IPS-NIHi11 (cell line): ENCODE measurements at places on chromosomes 6 and 20.

GRCh38 chr6:118467181-118467580, 80.9 kb upstream of the PLN start:
- no peak for DNase-seq

- DNase-seq = no peak
Measured at GRCh38 chr20:45087814-45088213, 13.1 kb downstream of the KCNS1 start.

GRCh38 chr6:46704562-46704961, 16.9 kb downstream of the TDRD6 start:
- no peak for DNase-seq

DNA sequence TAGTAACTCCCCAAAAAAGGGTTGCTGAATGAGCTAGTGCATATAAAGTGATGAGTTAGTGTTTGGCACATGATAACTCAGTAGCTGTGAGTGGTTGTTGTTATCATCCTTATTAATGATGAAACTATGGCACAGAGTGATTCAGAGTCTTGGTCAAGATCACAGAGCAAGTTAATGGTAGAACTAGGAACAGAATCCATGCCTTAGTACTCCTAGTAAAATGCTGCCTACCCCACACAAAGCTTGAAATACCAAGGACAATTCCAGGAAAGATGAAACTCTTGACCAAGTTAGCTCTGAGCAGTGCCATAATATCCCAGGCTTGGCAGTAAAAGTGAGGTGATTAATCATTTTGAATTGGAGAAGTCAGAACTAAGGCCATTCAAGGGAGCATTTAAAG, 109.1 kb upstream of the ENPP5 start:
- DNase-seq = no peak

DNA sequence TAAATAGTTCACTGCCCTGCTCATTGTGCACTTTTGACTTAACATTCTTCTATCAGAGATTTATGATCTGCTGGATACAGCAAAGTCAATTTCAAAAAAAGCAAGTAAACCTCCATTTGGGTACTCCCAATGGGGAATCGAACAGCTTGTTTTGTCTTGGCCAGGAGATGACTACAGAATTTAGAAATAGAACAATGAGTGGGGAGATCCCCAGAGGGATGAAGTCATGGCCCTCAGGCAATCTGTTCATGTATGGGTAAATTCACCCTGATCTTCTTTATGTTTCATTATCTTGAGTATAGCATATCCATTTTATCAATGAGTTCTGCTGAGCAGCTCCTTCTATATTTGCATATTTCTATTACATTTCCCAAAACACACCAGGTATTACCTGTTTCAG, 1681.9 kb downstream of the HACE1 start:
- no peak for DNase-seq

- DNase-seq = no peak
Measured at GRCh38 chr6:31972709-31973350, 892 bp upstream of the DXO start.

DNA sequence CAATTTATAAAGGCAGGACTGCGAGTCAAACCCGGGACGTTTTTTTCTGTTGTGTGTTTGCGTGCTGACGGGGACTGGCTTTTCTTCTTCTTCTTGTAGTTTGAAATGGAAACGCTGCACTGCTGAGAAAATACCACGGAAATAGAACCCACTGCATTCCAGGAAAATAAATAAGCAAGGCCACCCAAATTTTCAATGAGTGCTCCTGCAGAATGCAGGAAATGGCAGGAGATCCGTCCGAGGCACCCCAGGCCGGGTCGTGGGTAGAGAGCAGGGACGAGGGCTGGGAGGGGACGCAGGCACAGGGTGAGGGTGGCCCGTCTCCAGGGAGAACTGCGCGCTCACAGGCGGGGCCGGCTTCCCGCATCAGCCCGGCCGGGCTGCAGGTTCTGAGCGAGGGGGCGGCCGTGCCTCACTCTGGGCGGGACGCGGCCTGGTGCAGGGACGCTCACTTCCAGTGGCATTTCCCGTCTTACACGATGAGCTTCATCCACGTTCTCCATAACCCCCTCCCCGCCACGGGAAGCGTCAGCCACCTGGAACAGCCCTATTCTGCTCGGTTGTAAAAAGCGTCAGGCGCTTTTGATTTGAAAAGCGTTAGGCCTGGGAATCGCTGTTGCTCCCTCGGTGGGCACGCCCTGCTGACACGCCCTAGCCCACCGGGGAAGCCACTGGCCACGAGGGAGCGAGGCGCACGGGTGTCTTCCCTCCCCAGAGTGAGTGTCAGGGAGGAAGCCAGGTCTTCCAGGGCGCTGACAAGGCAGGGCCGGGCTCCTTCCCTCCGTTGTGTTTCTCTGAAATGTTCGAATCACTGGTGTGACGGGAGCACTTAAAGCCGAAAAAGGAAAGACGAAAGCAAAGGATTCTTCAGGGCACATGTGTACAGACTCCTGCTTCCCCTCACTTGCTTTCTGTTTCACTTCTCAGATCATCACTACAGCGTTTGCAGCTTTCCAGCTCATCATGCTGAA, 17.9 kb upstream of the EXOC2 start:
- peak; percentile 65 for DNase-seq
